NCI-H460 (cell line): ENCODE measurements at places on chromosomes 13 and 19.

GRCh38 chr19:43425567-43426392 lies 11.1 kb downstream of the TEX101 start:
- no peak for DNase-seq

- DNase-seq = no peak
These were observed 44.3 kb upstream of the KLF2 start for GRCh38 chr19:16280306-16280705.

GRCh38 chr19:11375143-11375948 lies 880 bp downstream of the SWSAP1 start:
- no peak for DNase-seq

DNA sequence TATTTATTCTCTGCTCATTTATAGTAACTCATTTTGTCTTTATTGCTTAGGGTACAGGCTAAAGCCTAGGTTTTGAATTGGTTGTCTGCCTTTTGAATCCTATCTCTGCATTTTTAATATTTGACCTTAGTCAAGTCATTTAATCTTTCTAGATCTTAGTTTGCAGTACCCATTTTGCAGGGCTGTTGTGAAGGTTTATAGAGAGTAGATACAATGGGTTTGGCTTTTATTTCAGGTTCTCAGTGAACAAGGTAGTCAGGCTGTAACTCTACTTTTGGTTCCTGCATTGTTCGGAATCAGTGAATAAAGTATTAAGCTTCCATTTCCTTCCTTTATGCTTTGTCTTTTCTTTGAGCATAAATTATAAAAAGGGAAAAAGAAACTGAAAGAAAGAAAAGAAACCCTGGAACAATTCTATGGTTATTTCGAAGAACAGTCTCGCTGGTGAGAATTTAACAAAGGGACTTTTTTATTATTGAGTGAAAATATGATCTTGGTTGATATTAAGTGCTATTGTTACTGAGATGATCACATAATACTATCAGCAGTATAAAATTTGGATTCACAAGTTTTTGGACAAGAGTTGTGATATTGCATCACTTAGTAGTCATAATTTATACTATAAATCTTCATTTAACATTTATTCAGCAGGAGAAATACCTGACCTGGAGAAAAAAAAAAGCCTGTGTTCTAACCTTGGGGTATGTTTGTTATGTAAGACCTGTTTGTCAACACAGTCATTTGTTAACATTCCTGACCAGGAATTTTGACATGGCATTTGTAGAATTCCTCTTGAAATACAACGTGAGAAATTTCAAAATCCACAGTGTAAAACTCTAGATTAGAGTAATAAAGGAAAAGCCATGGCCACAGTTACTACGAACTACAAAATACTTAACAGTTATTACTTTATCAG lies 91.3 kb downstream of the ZMYM2 start:
- no peak for DNase-seq

- no peak for DNase-seq
These were observed 905.0 kb downstream of the UQCRFS1 start for GRCh38 chr19:28307963-28308362.

DNA sequence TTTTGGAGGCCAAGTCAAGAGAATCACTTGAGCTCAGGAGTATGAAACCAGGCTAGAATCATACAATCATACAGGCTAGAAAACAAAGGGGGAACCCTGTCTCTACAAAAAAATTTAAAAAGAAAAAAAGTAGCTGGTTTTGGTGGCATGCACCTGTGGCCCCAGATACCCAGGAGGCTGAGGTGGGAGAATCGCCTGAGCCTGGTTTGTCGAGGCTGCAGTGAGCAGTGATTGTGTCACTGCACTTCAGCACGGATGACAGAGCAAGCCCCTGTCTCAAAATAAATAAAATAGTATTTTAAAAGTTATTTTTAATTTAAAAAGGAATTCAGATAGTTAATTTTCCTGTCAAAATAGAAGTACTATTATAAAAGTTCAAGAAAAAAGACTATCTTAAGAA lies 369.1 kb upstream of the SLITRK5 start:
- DNase-seq = no peak

DNA sequence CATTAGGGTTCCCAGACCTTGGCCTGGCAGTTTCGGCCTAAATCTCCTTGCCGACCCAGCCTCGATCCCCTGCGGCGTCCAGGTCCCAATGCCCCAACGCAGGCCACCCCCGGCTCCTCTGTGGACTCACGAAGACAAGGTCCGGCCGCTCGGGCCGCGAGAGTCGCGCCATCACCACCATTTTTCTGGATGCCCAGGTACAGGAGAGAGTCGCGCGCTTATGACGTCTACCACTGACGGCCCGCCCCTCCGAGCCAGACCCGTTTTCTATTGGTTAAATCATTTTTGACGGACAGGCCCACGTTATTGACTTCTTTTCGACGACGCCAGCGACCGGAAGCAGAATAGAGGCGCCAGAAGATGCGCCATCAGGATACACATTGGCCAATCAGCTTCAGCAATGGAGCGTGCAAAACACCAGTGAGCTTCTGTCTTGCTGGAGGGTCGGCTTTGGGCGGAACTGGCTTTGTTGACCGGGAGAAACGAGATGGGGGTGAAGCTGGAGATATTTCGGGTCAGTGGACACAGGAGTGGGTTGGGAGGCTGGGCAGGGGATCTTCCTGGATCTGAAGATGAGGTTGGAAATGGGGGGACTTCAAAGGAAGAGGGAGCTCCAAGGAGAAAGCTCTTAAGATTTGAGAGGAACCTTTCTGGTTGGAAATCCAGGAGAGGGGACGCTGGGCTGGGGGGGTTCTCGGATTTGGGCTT lies at the start of the genes PET100 and XAB2:
Gene PET100, plus strand, starts transcription at position 447 of the 708 bp plus-strand sequence. Its CDS starts 41 bp downstream, at position 488.
Gene XAB2, minus strand, starts transcription at position 199 of the 708 bp plus-strand sequence. Its CDS starts 18 bp downstream, at position 181.
- DNase-seq = peak; percentile 98

DNA sequence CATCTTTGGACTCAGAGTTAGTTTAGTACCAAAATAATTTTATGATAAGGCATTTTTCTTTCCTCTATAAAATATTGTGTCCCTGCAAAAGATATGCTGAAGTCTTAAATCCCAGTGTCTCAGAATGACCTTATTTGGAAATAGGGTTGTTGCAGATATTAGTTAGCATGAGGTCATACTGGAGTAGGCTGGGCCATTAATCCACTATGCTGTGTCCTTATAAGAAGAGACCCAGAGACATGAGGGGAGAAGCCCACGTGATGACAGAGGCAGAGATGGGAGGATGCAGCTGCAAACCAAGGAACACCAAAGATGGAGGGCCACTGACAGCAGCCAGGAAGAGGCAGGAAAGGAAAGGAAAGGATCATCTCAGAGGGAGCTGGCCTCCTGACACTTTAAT lies 6.4 kb downstream of the POGLUT2 start:
- DNase-seq = no peak
